ENCODE measurements at places on chromosomes 2 and 18.

GRCh38 chr18:68738564-68738963 lies 23.7 kb upstream of the TMX3 start:
- no peak for DNase-seq

DNA sequence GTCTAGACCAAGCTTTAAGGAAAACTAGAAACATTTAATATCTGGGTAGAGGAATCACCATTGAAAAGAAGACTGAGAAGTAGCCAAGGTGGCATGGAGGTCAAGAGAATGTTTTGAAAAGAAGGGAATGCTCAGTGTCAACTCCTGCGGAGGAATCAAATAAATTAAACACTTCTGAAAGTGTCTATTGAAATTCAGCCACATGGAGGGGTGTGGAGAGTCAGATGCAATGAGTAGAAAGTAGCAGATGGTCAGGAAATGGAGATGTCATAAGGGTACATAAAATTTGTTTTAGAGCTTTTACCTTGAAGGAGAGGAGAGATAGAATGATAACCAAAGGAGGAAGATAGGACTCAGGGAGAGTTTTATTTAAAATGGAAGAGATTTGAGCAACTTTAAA lies 35.1 kb downstream of the NLRC4 start:
- no peak for DNase-seq

GRCh38 chr2:45145073-45145899 lies 136.0 kb upstream of the SIX2 start:
- no peak for DNase-seq

DNA sequence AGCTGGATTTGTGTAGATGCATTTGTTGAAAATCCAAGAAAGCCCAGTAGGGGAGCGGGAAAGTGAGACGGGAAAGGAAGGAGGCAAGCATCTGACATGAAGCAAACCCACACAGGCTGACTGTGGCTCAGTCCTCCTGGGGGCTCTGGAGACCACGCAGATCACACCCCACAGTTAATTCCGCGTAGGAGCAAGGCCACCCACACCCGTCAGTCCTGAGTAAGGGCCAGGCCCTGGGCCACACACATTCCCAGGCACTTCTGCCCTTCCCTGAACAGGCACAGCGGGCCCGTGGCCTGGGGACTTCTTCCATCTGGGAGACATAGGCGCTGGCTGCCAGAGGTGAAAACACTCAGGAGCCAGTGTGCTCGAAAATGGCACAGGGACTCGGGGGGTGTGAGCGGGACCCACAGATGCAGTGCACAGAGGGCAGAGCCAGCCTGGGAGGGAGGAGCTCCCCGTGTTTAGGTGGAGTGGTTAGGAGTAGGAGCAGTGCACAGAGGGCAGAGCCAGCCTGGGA lies 19.4 kb upstream of the PRLH start:
- DNase-seq = no peak

GRCh38 chr2:186426153-186427016 lies 59.7 kb upstream of the ZC3H15 start:
- DNase-seq = no peak

DNA sequence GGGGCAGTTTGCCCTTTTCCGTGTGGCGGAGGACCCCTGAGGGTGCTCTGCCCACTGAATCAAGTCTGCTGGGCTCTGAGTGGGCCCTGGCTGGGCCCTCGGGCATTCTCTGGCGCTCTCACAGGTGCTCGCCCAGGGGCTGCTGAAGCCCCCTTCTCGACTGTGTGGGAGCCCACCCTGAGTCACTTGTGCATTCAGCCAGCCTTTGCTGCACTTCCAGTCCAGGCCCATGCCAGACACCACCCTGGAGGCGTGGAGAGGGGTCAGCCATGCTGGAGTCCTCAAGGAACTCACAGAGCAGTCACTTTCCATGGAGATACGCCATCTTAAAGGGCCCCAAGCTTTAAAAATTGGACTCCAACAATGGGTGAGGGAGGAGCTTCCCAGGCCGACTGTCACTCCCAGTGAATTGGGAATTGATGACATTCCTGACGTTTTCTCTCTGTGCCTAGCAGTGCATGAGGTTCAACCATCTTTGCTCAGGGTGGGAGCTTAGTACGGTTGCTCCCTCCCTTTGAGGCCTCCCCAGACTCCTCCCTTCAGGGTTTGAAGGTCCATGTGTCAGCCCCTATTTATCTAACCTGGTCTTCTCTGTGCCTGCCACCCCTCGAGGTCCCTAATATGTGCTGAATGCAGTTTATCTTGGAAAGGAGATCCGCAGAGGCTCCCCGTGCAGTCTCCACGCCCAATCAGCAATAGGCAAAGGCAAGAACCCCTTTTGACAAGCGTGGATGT lies 71.8 kb upstream of the HS6ST1 start:
- no peak for DNase-seq

DNA sequence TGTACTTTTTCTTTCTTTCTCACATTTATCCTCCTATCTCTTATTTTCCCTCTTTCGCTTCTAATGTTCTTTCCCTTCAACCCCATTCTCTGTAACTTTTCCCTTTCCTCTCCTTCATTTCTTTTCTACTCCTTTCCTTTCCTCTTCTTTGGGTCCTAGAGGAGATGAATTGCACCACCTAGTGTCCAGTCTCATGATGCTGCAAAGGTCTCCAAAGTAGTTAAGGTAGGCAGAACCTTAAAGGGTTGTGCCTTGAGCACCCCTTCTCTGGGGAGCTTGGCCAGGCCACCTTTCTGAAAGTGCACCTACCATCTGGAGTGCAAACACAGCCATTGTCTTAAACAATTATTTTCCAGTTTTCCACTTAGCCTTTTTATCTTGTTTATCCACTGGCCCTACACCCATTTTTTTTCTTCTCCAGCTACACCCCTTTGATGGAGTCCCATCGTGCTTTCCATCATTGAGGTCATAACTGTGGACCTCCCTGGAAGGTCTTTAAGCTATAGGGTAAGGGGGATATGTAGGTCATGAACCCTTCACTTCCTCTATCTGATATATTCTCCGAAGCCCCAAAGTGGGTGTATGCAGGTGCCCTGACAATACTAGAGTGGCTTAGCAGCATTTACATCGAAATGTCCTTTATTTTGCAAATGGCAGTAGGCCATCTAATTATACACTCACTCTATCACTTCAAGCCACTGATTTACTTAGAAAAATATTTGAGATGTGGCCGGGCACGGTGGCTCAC lies 155.9 kb downstream of the ESCO1 start:
- peak; percentile 8 for DNase-seq

DNA sequence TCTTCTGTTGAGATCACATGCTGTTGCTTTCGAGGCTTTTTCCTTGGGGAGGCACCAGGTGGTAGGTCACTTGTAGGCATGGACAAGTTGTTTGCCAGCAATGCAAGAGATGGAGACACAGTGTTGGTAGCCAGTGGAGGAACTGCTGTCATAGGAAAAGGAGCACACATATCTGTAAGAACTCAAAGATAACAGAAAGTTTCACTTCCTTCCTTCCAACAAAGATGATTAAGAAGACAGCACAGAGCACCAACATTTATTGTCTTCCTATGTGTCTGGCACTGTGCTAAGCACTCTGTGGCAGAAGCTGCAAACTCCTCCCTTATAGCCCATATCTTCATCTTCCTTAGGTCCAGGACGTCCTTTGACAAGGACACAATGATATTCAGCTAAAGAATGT lies 64.5 kb upstream of the AMMECR1L start:
- DNase-seq = no peak

GRCh38 chr2:121471532-121472469 lies 58.9 kb upstream of the RNU4ATAC start:
- DNase-seq = no peak

DNA sequence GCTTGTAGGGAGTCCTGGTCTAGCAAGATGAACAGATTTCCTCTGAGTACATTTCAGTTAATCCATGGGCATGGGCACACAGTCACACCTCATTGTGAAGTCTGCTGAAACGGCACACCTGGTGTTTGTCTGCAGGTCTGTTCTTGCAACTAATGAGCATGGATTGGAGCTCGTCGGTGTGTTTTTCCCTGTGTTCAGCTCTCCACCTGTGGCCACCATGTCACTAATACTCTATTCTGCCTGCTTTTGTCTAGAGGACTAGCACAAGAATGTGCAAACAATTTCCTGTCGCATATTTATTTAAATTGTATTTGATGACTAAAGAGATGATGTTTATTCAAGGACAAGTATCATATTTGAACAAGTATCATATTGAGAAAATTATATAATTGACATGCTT lies 24.5 kb upstream of the PPP4R1 start:
- no peak for DNase-seq

DNA sequence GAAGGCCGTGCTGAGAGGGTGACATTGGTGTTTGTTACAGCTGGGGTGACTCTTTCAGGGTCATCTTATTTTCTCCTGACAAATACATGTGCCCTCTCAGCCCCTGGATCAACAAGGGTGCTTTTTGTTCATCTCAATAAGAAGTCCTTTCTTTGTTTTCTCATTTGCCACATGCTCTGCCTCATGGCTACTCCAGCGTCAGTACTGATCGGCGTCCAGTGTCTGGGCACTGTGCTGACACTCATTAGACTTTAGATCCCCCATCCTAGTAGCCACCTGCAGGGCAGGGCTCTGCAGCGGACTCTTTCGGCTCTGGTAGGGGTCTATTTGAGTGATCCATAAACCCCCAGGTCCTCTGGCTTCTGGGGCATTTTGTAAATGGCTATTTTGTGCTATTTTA lies 38.4 kb downstream of the NPPC start:
- DNase-seq = no peak

- DNase-seq = no peak
These were observed 48.1 kb downstream of the ATOH8 start for GRCh38 chr2:85801871-85802270.

DNA sequence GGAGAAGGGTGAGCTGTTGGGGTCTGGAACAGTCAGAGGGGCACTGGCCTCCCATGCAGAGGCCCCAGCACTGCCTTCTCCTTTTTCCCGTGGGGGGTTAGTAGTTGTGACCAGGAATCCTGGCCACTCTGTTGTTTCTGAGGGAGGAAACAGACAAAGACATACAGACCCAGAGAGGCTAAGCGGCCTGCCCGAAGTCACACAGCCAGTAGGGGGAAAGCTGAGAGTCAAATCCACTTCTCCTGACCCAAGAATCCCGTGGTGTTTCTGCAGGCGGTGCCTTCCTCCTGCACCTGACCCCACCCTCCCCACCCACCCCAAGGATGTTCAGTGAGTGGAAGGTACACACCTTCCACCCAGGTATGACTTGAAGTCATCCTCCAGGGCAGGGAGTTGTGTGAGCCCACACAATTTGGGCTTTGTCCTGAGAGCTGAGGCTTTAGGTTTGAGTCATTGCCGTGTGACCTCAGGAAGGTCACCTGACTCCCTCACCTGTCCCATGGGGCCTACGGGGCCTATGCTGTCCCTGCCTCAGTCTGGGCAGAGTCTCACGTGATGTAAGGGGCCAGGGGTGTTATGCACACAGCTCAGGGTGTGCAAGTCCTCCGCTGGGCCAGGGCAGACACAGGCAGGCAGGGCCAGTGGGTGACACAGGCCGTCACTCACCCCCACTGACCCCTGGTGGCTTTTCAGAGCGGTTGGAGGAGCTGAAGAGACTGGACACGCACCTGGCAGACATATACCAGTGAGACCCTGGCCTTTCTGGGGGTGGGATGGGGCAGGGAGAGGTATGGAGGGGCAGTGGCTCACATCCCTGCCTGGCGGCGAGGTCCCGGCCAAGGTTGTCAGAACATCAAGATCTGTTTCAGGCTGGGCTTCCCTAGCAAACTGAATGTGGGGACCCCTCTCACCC lies 5.0 kb downstream of the NT5DC4 start:
- no peak for DNase-seq

- no peak for DNase-seq
These were observed 62.4 kb downstream of the L3MBTL4 start for GRCh38 chr18:6352275-6352674.

- DNase-seq = peak; percentile 55
These were observed 114.7 kb downstream of the FAM210A start for GRCh38 chr18:13611601-13612195.

DNA sequence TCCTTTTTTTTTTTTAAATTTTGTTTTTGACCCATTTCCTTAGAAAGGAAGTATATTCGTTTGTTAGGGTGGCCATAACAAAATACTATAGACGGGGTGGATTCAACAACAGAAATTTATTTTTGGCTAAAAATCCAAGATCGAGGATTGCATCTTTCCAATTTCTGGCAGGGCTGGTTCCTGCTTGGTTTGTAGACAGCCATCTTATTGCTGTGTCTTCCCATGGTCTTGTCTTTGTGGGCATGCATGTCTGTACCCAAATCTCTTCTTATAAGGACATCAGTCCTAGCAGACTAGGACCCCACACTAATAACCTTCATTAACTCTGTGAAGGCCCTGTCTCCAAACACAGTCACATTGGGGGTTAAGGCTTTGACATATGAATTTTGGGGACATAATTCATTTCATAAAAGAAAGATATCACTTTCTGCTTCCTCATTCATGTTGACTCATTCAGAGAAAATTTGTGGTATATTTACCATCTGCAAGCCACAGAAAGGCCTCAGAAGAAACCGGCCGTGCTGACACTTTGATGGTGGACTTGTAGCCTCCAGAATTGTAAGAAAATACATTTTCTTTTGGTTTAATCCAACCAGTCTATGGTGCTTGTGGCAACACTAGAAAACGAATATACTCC lies 262.1 kb downstream of the LPIN1 start:
- DNase-seq = no peak

- no peak for DNase-seq
These were observed 406.0 kb downstream of the TGIF1 start for GRCh38 chr18:3855966-3856365.

Measured in substantia nigra (tissue), 51 donors.